ENCODE measurements at places on chromosomes 5 and 9.

DNA sequence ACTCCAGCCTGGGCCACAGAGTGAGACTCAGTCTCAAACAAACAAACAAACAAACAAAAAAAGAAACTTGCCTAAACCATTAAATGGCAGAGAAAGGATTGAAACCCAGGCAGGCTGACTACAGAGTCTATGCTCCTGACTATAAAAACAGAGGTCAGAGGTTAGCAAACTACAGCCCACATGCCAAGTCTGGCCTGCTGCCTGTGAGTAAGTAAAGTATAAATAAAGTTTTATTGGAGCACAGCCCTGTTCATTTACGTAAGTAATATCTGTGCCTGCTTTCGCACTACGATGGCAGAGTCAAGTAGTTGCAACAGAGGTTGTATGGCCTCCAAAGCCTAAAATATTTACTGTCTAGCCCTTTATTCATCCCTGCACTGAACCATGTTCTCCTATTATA lies 11.6 kb downstream of the POLR1E start:
- no peak for DNase-seq

DNA sequence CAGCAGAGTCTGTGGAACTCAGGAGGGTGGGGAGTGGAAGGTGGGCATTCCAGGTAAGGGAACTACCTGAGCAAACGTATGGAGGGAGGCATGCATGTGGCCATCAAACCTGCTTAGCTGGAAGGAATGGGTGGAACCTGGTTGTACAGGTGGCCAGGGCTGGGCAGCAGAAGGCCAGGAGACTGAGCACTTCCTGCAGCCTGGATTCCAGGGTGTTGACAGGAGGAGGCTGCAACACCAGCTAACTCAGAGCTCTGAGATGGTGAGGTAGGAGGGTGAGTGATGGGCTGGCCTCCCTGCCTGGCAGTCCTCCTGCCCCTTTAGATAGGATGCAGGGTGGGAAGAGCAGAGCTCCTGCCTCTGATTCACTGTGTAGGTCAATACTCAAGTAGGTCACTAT lies 92.5 kb upstream of the CPEB4 start:
- DNase-seq: no peak

DNA sequence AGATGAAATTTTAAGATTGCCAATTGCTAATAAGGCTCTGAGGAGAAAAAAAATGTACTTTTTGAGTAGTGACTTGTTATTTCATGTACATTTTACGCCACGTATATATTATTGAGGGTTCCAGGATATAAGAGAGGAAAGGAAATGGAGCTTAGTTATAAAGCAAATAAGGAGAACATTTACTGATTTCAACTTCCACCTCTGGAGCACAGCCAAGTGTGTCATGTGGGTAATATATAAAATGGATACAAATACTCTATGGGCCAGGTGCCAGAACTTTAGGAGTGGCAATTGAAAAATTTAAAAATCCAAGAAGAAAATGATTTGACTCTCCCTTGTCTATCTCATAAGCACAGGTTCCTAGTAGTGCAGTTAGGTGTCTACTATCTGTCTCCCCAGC lies 45.0 kb upstream of the VLDLR start:
- no peak for DNase-seq

DNA sequence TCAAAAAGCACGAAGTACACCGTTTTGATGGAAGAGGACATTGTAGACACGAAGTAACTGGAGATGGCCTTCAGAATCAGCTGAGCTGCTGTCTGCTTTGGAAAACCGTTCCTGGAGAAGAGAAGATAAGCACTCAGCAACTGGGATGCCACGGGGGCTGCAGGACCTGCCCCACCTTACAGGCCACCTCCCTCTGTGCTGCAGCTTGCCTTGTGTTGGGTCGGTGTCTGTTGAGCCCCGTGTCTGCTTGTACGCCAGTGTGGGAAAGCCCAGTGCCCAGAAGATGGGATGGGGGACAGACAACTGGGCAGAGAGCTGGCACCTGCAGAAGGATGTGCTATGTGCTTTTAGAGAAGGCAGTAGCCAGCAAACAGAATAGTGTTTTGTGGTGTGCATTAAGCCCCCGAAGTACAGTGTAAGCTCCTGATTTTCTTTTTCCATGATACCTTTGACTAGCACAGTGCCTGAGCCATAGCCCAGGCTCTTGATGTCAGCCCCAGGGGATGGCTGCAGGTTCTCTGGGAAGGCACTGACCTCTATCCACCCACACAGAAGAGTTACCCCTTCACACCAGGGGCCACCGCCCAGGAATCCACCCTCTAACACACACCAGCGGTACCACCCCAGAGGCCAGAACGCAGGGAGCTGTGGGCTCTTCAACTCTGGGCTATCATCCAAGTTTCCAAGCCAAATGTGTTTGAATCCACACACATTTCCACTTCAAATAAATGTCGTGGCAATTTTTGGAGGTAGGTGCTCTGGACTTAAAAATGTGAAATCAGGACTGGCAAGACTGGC lies 63.8 kb downstream of the MACROH2A1 start:
- no peak for DNase-seq

GRCh38 chr5:43941806-43942205 lies 338.8 kb downstream of the NNT start:
- DNase-seq: no peak

GRCh38 chr5:2725980-2726765 lies 25.3 kb downstream of the IRX2 start:
- no peak for DNase-seq

- DNase-seq: no peak
Measured at GRCh38 chr5:32074401-32074800, 99.7 kb downstream of the GOLPH3 start.

DNA sequence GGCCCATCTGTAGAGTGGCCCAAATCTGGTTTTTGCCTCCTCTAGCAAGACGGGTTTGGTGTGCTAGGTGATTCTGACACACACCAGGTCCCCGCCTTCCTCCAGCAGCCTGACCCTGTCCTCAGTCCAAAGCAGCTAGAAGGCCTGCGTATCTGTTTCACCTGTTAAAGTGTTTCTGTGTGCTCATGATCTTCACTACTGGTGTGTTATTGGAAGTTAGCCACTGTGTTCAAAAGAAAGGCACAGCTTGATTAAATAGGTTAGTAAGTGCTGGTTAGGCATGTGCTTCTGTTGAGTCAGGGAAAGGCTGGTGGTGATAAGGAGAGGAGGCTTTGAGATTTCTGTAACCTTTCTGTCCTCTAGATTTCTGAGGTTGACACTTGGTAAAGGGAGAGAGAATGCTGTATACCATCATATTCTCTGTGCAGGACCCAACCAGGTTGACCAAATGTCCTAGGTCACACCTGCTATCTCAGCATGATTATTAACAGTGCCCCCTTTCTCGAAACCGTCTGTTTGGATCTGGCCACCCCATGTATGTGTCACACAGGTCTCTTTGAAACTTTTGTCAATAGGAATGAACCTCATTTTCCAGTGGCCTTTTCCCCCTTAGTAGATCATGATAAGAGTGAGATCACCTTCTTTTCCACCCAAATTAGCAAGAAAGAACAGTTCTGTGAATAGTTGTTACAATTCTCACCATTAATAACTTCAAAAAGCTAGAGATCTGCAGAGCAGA lies 58.8 kb downstream of the ARHGAP26 start:
- no peak for DNase-seq

- DNase-seq: no peak
Measured at GRCh38 chr9:4195285-4195684, 104.6 kb downstream of the GLIS3 start.

- no peak for DNase-seq
Measured at GRCh38 chr5:173570321-173571090, 45.9 kb downstream of the BOD1 start.

- DNase-seq: no peak
Measured at GRCh38 chr9:86703346-86703745, 244.0 kb downstream of the GAS1 start.

GRCh38 chr5:86542532-86542931 lies 75.2 kb upstream of the COX7C start:
- no peak for DNase-seq

DNA sequence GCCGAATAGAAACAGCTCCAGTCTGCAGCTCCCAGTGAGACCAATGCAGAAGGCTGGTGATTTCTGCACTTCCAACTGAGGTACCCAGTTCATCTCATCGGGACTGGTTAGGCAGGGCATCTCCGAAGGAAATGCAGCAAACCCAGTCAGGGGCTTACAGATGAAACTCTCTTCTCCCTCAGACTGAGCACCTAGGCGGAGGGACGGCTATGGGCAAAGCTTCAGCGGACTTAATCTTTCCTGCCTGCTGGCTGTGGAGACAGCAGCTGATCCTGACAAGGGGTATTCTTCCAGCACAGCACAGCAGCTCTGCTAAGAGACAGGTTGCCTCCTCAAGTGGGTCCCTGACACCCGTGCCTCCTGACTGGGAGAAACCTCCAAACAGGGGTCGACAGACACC lies 330.9 kb downstream of the DNAH5 start:
- DNase-seq: no peak

GRCh38 chr9:117703537-117703936 lies 666 bp upstream of the TLR4 start:
- no peak for DNase-seq

GRCh38 chr5:147530530-147531389 lies 20.9 kb upstream of the DPYSL3 start:
- no peak for DNase-seq

- no peak for DNase-seq
Measured at GRCh38 chr5:38433160-38433861, 123.1 kb downstream of the LIFR start.

GRCh38 chr5:31866166-31866565 lies 227.2 kb downstream of the PDZD2 start:
- no peak for DNase-seq

GRCh38 chr5:131329286-131329560 lies 65.4 kb downstream of the CDC42SE2 start:
- DNase-seq: no peak

- DNase-seq: no peak
Measured at GRCh38 chr5:95801961-95802360, 20.6 kb downstream of the GLRX start.

DNA sequence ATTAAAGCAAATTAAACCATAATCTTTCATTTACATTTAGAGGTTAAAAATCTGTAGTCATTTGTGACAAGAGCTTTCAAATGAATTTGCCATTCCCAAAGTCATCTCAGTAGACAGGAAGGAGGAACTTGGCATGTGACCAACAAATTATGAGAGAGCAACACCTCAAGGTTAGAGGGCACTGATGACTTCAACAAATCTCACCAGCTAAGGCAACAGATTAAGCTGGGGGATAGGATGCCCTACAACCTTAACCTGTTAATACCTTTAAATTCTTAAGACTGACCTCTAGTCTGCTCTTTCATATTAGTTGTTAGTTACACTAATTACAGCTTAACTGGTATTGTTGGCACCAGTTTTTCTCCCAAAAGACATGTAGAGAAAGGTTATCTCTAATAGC lies 18.4 kb downstream of the POU5F2 start:
- DNase-seq: no peak

DNA sequence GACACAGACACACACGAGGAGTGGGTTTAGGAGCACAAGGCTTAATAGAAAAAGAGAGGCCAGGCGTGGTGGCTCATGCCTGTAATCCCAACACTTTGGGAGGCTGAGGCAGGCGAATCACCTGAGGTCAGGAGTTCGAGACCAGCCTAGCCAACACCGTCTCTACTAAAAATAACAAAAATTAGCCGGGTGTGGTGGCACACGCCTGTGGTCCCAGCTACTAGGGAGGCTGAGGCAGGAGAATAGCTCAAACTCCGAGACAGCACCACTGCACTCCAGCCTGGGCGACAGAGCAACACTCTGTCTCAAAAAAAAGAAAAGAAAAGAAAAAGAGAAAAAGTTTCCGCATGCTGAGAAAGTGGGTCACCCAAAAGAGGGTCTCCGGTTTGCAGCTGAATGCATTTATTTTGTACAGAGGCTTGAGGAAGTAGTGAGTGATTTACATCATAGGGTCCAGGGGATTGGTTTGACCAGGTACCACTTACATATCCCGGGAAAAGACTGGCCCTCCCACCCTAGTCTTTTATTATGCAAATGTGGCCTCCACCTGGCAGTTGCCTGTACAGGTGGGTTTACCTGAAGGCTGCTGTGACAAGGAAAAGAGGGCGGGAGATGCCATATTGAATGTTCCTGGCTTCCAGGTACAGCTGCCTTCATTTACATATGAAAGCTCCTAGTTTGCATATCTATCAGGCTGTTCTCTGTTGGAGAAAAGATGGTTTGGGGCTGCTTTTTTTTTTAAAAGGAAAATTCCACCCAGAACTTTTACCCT lies 366.2 kb upstream of the GRAMD2B start:
- no peak for DNase-seq

DNA sequence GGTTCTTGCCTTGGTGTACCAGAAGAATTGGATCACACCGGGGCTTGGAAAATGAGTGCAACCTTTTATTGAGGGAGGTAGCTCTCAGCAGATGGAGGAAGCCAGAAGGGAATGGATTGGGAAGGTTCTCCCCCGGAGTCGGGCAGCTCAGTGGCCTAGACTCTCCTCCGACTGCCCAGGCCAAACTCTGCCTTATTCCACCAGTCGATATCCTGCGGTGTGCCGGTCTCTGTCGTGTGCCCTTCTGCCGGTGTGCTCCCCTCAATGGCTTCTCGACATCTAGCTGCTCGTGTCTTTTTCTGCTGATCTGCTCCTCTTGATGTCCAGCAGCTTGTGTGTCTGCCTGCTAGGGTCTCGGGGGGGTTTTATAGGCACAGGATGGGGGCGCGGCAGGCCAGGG lies 87.4 kb upstream of the CCL21 start:
- DNase-seq: no peak

GRCh38 chr9:109251080-109251775 lies 69.6 kb downstream of the EPB41L4B start:
- DNase-seq: no peak

DNA sequence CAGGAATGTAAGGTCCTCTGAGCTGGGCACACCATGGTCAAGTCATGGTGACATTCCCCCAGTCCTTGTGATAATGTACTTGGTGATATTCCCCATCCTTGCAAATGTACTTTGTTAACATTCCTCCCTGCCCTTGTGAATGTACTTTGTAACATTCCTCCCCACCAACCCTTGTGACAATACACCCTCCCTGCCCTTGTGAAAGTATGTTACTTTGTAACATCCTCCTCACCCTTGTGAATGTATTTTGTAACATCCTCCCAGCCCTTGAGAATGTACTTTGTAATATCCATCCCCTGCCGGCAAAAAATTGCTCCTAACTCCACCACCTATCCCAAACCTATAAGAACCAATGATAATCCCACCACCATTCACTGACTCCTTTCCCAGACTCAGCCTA lies 53.3 kb downstream of the RAPGEF6 start:
- DNase-seq: no peak

- no peak for DNase-seq
Measured at GRCh38 chr5:145062280-145063062, 772.7 kb downstream of the PRELID2 start.
